ENCODE measurements at places on chromosomes 6 and 20.

DNA sequence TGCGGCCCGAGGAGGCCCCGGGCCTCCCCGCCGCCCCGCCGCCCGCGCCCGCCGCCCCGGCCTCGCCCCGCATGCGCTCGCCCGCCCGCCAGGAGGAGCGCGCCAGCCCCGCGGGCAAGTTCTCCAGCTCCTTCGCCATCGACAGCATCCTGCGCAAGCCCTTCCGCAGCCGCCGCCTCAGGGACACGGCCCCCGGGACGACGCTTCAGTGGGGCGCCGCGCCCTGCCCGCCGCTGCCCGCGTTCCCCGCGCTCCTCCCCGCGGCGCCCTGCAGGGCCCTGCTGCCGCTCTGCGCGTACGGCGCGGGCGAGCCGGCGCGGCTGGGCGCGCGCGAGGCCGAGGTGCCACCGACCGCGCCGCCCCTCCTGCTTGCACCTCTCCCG, 1.5 kb downstream of the FOXQ1 start:
- no peak for DNase-seq
- no peaks in the 10 kb centered on the region for H3K36me3 ChIP-seq

GRCh38 chr20:44747166-44748004, 1.7 kb downstream of the KCNK15 start:
- H3K36me3 ChIP-seq, result peaks cover 4% of the 10 kb centered on the region
- peaks cover 14% of the 10 kb centered on the region for H3K4me1 ChIP-seq
- peak overlapping the region; percentile 44 for H3K4me3 ChIP-seq
- H3K27ac ChIP-seq, result no peak overlapping the region
- DNase-seq, result peak; percentile 23

- H3K36me3 ChIP-seq, result peaks cover 3% of the 10 kb centered on the region
- H3K4me3 ChIP-seq, result no peak overlapping the region
- no peaks in the 10 kb centered on the region for H3K4me1 ChIP-seq
- DNase-seq, result no peak
Measured at GRCh38 chr6:25477006-25477590, 174.9 kb upstream of the SCGN start.

GRCh38 chr6:117448732-117449485, 23.2 kb upstream of the ROS1 start:
- H3K4me3 ChIP-seq, result no peak overlapping the region
- no peaks in the 10 kb centered on the region for H3K4me1 ChIP-seq
- H3K27me3 ChIP-seq, result peaks cover 44% of the 10 kb centered on the region
- DNase-seq, result no peak
- H3K36me3 ChIP-seq, result no peaks in the 10 kb centered on the region

DNA sequence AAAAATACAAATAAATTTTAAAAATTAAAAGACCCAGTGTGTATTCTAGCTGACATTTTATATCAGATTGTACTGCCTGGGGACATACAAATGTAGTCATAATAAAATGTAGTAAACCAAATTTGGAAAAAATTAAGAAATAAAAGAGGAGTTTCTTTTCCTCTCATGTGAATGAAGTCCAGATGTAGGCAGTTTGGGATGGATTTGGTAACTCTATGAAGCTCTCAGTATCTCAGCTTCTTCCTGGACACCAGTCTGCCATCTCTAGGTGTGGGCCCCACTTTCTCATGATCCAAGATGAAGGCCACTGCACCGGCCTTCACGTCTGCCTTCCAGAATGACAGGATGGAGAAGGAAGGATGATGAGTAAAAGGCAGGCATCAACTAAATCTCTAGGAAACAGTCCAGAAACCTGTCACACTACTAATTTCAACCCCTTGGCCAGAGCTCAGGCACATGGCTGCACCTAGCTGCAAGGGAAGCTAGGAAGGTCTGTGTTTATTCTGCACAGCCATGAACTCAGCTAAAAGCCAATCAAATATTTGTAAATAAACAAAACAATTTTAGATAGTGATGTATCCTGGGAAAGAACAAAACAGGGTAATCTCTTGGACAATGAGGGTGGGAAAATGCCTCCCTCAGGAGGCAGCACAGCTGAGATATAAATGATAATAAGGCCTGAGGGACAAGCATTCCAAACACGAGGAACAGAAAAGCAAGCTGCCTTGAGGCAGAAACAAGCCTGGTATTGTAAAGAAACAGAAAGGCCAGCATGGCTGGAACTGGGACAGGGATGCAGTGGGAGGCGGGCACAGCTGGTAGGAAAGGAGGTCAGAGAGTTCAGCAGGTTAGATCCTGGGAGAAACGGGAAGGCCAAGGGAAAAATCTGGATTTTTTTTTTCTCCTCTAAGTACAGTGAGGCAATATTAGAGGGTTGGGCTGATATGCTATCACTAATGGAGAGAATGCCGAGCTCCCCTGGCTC, 88.5 kb upstream of the PTPN1 start:
- H3K4me1 ChIP-seq, result no peaks in the 10 kb centered on the region
- H3K27me3 ChIP-seq, result peaks cover 22% of the 10 kb centered on the region
- H3K36me3 ChIP-seq, result peaks cover 3% of the 10 kb centered on the region
- no peak for DNase-seq
- no peak overlapping the region for H3K27ac ChIP-seq
- H3K4me3 ChIP-seq, result no peak overlapping the region

- peaks cover 5% of the 10 kb centered on the region for H3K36me3 ChIP-seq
- no peak overlapping the region for H3K27ac ChIP-seq
- H3K4me1 ChIP-seq, result peaks cover 7% of the 10 kb centered on the region
- H3K27me3 ChIP-seq, result no peaks in the 10 kb centered on the region
- no peak for DNase-seq
Measured at GRCh38 chr6:26561533-26562466, 23.6 kb downstream of the HMGN4 start.

Measured in central memory CD8-positive, alpha-beta T cell (primary cell).